ENCODE measurements at places on chromosomes 11 and 22. TPM values are rescaled to one million over a fixed set of nuclear protein-coding genes. Genes with fewer than 3 reads are reported as not detected.

PLAAT4 gene
- 3.5 TPM for total RNA-seq

KCNQ1 gene
- 1.3 TPM for total RNA-seq

NXPE2 gene
- total RNA-seq: 0.20 TPM

VSIG2 gene
- total RNA-seq: 0.20 TPM

C22orf42 gene
- not detected for total RNA-seq

C22orf39 gene
- 27.1 TPM for total RNA-seq

NLRP10 gene
- total RNA-seq: 5.0 TPM

DEUP1 gene
- total RNA-seq: 0.59 TPM

PYGM gene
- total RNA-seq: 45.7 TPM

PAK1 gene
- total RNA-seq: 35.2 TPM

GRCh38 chr22:26957897-26958296 is 300.5 kb downstream of the MIAT start:
- no peak for DNase-seq

GRCh38 chr22:21936151-21936775 is 16.4 kb downstream of the PPM1F start:
- no peak for DNase-seq

DNA sequence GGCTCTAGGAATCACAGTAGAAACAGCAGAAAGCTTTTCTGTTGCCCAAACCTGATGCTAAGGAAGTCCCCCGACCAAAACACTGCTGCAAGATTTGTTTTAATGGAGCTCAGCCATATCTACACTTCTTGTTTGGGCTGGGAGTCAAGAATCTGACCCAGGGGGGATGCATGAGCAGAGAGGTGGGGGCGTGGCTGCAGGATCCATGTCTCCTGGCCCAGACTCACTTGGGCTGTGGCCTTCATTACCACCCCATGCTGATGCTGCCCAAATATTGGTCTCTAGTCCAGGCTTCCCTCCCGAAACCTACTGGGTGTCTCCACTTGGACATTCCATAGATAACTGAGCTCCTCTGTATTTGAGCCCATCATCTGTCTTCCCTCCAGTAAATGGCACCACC is 361.5 kb upstream of the LARGE1 start:
- no peak for DNase-seq

DNA sequence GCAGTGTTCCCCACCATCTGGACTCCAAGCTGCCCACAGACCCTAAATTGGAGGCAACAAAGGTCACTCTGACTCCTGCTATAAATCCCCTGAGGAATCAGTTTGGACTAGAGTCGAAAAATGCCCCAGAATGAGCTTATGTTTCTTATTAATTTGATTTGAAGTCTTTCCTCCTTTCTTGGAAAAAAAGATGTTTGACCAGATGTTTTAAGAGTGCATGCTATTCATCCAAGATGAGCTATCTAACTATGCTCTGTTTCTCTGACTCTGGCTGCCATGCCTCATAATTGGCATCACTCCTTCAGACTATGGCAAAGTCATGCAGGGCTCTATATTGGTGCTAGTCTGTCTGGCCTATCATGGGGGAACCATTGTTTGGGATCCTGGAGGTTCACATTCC is 174.0 kb downstream of the SPON1 start:
- peak; percentile 42 for DNase-seq

GRCh38 chr11:2101171-2101675 is 38.0 kb downstream of the IGF2 start:
- DNase-seq: no peak

DNA sequence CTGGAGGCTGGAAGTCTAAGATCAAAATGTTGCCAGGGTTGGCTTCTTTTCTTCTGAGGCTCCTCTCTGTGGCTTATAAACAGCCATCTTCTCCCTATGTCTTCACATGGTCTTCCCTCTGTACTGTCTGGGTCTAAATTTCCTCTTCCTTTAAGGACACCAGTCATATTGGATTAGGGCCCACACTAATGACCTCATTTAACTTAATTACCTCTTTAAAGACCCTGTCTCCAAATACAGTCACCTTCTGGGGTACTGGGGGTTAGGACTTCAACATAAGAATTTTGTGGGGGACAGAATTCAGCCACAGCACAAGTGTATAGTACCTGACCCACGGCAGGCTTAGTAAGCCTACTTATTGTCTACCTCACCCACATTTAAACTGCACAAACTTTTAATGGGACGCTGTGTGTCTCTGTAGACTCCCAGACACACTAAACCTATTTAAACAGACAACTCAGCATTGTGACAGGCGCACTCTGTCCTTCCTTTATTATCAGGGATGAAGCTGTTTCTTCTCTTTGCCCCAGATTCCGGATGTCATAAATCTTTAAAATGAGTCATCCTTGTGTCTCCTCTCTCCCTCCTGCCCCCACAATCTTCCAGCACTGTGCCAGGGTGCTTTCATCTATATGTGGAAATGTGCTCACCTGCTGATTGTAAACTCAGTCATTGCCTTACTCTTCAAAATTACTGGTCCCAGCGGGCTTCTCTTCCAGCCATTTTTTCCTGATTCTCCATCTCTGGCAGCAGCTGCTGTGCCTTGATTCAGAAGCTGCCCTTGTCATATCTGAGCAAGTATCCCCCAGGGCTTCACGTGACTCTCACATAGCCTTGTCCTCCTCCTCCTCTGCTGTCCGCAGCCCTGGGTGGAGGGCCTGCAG is 5.4 kb upstream of the MAPK8IP1 start:
- DNase-seq: no peak

DNA sequence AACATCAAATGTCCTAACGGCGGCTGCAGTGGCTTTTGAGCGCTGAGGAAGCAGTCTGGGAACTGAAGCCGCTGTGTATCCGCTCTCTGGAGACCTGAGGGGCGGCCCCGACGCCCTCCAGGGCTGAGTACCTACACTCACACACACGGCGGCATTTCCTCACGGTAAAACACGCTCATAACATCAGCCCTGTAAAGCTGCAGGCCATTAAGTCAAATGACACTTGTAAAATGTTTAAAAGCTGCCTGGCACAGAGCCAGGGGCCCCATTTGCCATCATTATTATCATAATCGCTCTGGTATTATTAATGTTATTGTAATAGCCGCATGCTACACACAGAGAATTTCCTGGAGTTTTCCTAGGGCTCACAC is 5.1 kb downstream of the CARS1 start:
- DNase-seq: no peak

GRCh38 chr11:111395749-111396148 is 16.7 kb upstream of the POU2AF1 start:
- no peak for DNase-seq

GRCh38 chr22:46350646-46351045 is 15.1 kb downstream of the TRMU start:
- no peak for DNase-seq

GRCh38 chr11:7525424-7525823 is 11.6 kb downstream of the PPFIBP2 start:
- DNase-seq: no peak

DNA sequence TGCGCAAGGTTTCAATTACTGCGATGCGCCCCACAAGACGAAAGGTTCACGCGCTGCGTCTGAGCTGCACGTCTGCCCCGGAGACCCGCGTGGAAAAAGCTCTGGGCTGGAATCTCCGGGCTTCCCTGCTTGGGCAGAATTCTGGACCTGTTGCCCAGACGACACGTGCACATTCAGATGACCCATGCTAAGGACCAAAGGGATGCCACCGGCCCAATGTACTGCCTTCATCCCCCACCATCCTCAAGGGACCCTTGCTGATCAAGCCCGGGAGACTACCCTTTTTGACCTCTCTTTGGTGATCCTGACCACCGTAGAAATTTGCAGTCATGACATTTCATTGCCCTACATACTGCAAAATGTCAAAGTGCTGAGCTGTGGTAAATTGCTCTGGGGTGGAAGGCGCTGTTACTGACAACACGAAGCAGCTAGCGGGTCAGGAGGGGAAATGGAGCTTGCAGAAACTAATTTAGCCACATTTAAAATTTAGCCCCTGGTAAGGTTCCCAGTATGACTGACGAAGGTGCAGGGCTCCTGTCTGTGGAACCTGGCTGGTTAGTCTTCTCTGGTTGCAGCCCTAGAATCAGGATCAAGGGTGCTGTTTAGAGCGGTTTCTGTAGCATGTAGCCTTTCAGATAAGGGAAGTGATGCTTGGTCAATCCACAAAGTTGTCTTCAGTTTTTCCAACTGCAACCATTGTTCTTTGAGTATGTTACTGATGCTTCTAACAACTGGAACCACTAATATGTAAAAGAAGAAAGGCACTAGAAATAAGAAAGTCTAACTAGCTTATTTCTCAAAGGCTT is 81.9 kb downstream of the PRR5L start:
- no peak for DNase-seq

- no peak for DNase-seq
Measured at GRCh38 chr11:63375434-63375833, 5.8 kb downstream of the SLC22A9 start.

- DNase-seq: no peak
Measured at GRCh38 chr11:8567602-8568198, 26.3 kb downstream of the STK33 start.

DNA sequence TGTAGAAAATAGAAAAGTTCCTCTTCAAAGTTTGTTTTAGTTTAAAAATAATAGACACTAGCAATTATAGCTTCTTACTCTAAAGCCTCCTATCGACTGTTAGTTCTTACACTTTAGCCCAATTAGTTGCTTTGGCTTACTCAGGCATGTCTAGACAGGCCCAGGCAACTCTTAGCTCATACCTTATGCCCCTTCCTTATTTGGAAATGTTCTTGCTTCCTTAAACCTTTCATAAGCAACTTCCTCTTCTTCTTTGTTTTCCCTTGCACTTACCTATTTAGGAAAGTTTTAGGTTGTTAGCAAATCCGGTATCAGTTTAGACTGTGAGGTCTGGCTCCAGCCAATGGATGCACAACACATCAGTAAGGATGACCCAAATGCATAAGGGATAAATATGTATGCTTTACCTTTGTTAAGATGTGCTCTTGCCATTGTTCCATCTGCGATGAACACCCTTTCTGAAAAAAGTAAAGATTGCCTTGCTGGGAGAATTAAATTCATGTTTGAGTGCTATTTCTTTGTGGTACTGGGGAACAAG is 1277.5 kb upstream of the CNTN5 start:
- DNase-seq: no peak

- DNase-seq: no peak
Measured at GRCh38 chr11:68950762-68951161, 30.0 kb downstream of the MRGPRD start.

DNA sequence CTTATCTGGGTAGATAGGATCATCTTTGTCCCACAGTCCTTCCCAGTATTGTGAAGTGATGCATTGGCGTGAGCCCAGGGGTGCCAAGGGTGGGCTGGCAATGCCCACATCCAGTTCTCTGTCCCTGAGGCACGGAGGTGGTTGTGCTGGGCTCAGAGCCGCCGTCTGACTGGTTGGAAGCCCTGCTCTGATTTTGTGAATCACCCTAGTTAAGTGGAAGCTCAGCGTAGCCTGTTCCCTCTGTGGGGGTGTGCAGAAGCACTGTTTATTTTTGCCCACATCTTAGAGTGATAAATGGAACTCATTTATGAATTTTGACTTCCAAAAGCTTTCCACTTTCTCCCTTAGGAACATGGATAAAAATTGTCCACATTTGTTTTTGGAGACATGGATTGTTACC is 13.6 kb downstream of the BCR start:
- no peak for DNase-seq

- peak; percentile 90 for DNase-seq
Measured at GRCh38 chr11:118401151-118401879, at the start of gene ATP5MG. Gene ATP5MG, plus strand, starts transcription at chr11:118401606. Its CDS starts 60 bp downstream, at chr11:118401666.

- no peak for DNase-seq
Measured at GRCh38 chr11:129803533-129803932, 12.1 kb upstream of the TMEM45B start.

DNA sequence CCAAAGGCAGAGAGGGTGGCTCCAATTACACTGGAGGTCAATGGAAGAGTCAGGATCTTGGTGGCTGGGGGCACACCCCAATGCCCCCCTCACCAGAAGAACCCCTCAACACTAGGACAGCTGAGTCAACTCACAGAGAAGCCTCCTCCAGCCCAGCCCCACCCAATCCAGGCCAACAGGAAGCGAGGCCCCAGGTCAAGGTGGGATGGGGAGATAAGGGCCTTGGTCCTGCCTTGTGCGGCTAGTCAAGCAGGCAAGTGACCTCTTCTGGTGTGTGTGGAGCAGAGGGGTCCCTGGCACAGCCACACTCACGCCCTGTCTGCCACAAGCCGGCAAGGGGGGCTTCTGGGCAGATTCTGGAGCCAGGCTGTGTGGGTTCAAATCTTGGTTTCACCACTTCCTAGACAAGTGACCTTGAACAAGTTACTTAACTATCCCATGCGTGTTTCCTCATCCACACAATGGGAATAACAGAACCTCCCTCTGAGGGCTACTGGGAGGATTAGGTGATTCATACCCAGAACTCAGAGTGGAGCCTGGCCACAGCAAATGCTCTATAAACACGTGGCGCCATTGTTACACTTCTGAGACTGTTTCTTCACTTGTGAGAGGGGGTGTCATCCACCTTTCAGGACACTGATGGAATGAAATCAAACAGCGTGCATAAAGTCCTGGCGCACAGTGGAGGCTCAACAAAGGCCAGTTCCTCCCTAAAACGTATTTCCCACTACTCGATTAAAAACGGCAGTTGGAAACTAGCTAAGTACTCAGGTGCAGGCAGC is 3.2 kb downstream of the TTLL12 start:
- DNase-seq: no peak

DNA sequence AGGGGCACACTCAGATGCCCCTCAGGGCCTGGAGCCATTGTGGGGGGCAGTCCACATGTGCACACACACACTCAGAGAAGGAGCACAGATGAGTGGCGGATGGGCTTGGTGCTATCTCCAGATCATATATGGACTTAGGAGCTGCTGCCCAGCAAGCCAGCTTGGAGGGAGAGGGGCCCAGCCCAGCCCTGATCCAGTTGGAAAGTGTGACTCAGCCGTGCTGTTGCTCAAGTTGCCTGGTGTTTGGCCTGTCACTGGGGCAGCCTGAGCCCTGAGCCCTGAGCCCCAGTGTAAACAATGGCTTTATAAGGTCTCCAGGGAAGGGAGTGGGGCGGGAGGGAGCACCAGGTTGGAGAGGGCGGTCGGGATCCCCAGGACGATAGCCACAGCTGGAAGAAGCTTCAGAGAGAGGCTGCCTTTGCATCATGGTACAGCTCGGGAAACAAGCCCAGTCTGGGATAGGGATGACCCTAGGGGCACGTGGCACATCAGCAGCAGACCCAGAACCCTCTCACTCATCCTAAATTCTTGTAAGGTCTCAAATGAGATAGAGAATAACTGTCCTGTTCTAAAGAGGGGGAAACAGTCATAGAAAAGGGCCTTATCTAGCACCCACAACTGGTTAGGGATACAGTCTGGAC is 4.8 kb downstream of the SELENOM start:
- no peak for DNase-seq

Measured in skin of body (tissue), 3 donors.